HFFc6 (cell line): ENCODE measurements at places on chromosomes 13 and 19. TPM values are rescaled to one million over a fixed set of nuclear protein-coding genes. Genes with fewer than 3 reads are reported as not detected.

Gene ZNF729
- not detected in 3 replicates for total RNA-seq

DNA sequence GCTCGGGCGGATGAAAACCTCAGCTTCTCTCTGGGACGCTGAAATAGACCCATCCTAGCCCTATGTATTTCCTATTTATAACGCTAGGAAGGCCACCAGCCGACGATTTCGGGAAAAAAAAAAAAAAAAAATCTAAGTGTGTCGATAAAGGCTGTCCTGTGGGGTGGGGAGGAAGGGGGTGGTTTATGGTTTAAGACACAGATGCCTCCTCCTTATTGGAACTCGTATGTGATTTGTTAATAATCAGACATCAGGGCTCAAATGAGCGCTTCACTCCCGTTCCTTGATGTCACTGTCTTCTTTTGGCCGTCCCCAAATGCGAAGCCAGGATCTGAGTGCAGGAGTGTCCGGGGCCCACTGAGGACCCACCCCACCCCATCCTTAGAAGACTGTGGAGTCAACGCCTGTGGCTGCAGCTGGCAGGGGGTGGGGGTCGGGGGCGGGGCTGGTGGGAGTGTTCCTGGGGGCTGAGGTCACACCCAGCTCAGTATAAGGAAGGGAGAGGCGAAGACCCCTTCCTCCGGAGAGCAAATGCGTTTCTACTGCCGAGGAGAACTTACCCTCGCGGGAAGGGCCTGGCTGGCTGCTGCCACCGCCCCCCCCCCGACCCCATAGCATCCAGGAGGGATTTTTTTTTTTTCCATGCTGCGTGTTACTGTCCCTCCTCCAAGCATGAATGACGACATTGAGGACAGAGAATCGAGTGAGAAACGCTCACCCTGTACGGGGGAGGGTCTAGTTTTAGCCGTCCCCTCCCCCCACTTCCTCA is 971 bp downstream of the ATCAY start:
- H3K4me3 ChIP-seq = no peak overlapping the region
- DNase-seq = no peak
- H3K27me3 ChIP-seq = peaks cover 24% of the 10 kb centered on the region

GRCh38 chr13:67120872-67121531 is 109.1 kb downstream of the PCDH9 start:
- DNase-seq = peak; percentile 59
- no peaks in the 10 kb centered on the region; the same call in 1 of the 2 replicates for H3K27me3 ChIP-seq
- H3K36me3 ChIP-seq = no peaks in the 10 kb centered on the region
- no peak overlapping the region for H3K4me3 ChIP-seq

- H3K4me3 ChIP-seq = no peak overlapping the region
- no peak overlapping the region for H3K27ac ChIP-seq
- no peaks in the 10 kb centered on the region for H3K4me1 ChIP-seq
- H3K36me3 ChIP-seq = no peaks in the 10 kb centered on the region
- H3K27me3 ChIP-seq = peaks cover 8% of the 10 kb centered on the region
These were observed 35.5 kb downstream of the CBY2 start for GRCh38 chr13:45737571-45738017.

DNA sequence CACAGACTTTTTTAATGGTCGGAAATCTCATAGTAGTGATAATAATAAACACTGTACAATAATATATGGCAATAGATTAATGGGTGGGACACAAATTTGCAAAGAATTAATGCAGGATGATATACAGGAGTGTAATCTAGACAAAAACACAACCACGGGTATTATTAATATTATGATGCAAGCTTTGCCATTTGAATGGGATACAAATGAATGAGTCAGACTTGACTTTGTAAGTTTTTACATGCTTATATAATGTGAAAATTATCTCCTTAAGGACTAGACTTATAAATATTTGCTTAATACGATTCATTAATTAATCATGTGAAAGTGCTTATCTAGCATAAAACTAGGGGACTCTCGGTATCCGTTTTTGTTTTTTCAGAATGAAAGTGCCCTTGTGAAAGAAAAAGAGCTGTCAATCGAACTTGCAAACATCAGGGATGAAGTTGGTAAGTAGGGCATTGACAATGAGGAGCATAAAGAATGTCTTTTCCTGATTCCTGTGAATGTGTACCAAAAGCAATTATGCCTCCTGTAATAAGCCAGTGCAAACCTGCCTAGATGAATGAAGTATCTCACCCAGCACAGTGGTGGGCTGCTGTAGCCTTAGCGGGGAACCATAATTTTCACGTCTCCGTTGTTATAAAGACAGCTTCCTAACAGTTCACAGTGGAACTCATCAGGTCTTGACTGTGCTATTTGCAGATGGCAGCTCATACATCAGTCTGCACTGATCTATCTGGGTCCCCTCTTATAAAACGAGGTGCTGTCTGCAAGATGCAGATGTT is 155.7 kb downstream of the SLC7A1 start:
- DNase-seq = no peak
- H3K4me1 ChIP-seq = peaks cover 38% of the 10 kb centered on the region
- H3K27me3 ChIP-seq = peaks cover 19% of the 10 kb centered on the region
- no peak overlapping the region for H3K4me3 ChIP-seq

- no peak overlapping the region for H3K27ac ChIP-seq
- no peaks in the 10 kb centered on the region for H3K36me3 ChIP-seq
- no peak for DNase-seq
- H3K4me3 ChIP-seq = no peak overlapping the region
These were observed 66.6 kb downstream of the CHST8 start for GRCh38 chr19:33688171-33688992.

- DNase-seq = no peak
- peaks cover 45% of the 10 kb centered on the region for H3K36me3 ChIP-seq
- no peak overlapping the region; the same call in 1 of the 2 replicates for H3K4me3 ChIP-seq
- peaks cover 18% of the 10 kb centered on the region for H3K4me1 ChIP-seq
- H3K27me3 ChIP-seq = peaks cover 11% of the 10 kb centered on the region
These were observed 13.8 kb downstream of the DDX39A start for GRCh38 chr19:14405380-14405757.

Gene PSPN
- 1.4 to 2.1 TPM (median 1.9 TPM) in 3 replicates for total RNA-seq

- peak overlapping the region; percentile 60 for H3K4me3 ChIP-seq
- peaks cover 12% of the 10 kb centered on the region for H3K27me3 ChIP-seq
- peak; percentile 70 for DNase-seq
- H3K4me1 ChIP-seq = peaks cover 73% of the 10 kb centered on the region
- H3K36me3 ChIP-seq = peaks cover 87% of the 10 kb centered on the region
These were observed 92.4 kb downstream of the KL start for GRCh38 chr13:33108620-33109019.

Gene NUDT19
- 12.8 to 13.9 TPM (median 13.6 TPM) in 3 replicates for total RNA-seq

GRCh38 chr19:42200116-42200715 is 17.3 kb downstream of the DEDD2 start:
- H3K27me3 ChIP-seq = peaks cover 5% of the 10 kb centered on the region
- no peak for DNase-seq
- H3K27ac ChIP-seq = peak overlapping the region; percentile 19; the same call in 1 of the 2 replicates

Gene CLIP3
- 68.0 to 84.6 TPM (median 78.8 TPM) in 3 replicates for total RNA-seq

Gene IL4I1
- total RNA-seq = 0.48 TPM in 1 of 2 replicates, not detected in the other

Gene CGB1
- not detected in 2 replicates for total RNA-seq
